ENCODE measurements at places on chromosomes 13 and 19.

- DNase-seq, result no peak
Measured at GRCh38 chr19:7505288-7505681, 10.6 kb upstream of the ZNF358 start.

- no peak for DNase-seq
Measured at GRCh38 chr13:113288880-113289279, 8.2 kb upstream of the LAMP1 start.

DNA sequence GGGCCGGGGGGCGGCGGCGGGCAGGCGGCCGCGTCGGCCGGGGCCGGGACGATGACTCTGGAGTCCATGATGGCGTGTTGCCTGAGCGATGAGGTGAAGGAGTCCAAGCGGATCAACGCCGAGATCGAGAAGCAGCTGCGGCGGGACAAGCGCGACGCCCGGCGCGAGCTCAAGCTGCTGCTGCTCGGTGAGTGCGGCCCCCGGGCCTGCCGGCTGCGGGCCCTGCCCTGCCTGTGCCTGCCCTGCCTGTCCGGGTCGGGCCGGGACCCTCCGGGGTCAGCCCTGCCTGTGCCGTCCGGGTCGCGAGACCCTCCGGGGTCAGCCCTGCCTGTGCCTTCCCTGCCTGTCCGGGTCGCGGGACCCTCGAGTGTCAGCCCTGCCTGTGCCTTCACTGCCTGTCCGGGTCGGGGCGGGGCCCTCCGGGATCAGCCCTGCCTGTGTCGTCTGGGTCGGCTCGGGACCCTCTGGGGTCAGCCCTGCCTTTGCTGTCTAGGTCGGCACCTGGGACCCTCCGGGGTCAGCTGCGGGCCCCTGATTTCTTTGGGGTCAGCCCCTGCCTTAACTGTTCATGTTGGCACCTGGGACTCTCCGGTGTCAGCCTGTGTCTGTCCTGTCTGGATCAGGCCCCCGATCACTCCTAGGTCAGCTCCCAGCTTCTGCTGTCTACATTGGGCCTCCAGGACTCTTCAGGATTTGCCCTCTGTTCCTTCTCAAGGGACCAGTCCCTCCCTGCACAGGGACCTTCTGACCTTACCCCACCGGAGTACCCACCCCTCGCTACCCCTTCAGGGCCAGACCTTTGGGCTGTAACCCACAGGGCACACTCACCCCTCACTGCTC, 659 bp downstream of the GNA11 start:
- no peak for DNase-seq

DNA sequence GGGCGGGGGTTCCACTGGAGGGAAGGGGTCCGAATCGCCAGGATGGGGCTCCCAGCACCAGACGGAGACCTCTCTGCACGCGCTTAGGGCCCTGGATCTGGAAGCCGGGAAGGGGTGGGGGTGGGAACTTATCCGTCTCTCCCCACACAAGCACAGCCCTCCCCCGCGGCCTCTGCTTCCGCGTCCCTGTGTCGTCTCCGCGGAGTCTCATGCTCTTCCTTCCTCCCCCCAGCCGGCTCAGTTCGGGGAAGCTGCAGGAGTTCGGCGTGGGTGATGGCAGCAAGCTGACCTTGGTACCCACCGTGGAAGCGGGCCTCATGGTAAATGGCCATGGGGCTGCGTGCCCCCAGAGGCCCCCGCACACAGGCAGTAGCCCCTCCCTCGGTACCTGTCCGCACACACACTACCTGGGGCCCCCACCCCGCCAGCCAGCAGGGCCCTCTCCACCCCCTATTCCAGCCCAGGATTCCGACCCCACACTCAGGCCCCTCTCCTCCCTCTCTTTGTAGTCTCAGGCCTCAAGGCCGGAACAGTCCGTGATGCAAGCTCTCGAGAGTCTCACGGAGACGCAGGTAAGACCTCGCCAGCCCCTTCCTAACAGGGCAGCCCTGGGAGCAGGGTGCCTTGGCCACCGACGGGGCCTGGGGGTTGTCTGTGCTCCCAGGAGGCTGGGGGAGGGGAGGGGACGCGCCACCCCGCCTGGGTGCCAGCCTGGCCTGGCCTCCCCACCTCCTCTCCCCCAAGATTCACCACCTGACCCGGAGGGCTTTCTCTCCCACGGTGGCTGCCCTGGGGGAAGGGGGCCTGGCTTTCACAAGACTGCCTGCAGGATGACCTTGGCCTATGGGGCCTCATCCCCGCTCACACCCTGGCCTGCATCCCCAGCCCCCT, 3.2 kb downstream of the MIDN start:
- no peak for DNase-seq

GRCh38 chr13:103815619-103816018, 749.4 kb upstream of the SLC10A2 start:
- no peak for DNase-seq

DNA sequence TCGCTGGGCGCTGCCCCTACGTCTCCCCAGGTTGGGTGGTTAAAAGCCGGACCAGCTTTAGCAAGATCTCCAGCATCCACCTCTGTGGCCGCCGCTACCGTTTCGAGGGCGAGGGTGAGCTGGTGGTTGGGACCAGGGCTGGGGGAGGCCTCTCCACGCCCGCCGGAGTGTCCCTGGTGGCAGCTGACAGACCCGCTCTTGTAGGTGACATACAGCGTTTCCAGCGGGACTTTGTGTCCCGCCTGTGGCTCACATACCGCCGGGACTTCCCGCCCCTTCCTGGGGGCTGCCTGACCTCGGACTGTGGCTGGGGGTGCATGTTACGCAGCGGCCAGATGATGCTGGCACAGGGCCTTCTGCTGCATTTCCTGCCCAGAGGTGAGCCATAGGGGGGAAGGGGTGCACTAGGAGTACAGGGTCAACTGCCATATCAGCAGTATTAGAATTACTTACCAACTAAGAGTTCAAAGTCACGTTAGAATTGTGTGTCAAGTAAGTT, 1.1 kb downstream of the ATG4D start:
- no peak for DNase-seq

GRCh38 chr19:13117772-13118423, at the start of gene NACC1:
Gene NACC1 (plus strand): TSS chr19:13118264. CDS start chr19:13135208, 16,944 bp downstream.
- peak; percentile 69 for DNase-seq

- no peak for DNase-seq
Measured at GRCh38 chr13:100356889-100357288, 231.7 kb downstream of the GGACT start.

GRCh38 chr13:48506092-48506701, 26.7 kb downstream of the RCBTB2 start:
- no peak for DNase-seq

DNA sequence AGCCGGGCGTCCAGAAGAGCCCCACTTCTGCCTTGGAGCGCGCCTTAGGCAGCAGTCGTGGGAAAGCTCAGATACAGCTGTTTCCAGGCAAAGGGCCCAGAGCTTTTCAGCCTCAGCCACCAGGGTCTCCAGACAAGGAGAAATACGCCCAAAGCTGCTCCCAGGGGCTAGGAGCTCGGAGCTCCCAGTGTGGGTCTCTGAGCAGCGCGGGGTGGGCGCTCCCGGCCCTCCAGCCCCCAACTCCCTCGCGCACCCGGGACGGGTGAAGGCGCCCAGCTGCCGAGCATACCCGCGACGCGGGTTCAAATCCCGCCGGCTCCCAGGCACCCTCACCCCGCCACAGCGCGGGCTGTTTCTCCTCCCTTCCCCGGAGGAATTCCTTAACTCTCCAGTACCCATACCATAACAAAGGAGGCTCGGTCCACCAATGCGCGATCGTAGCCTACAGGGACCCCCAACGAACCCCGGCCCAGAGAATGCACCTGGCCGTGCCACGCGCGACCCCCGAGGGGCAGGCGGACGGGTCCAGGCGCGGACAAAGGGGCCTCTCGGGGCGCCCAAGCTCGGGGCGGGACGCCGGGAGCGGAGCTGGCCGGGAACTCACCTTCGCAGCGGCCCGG, 507 bp downstream of the COL4A1 start:
- no peak for DNase-seq

DNA sequence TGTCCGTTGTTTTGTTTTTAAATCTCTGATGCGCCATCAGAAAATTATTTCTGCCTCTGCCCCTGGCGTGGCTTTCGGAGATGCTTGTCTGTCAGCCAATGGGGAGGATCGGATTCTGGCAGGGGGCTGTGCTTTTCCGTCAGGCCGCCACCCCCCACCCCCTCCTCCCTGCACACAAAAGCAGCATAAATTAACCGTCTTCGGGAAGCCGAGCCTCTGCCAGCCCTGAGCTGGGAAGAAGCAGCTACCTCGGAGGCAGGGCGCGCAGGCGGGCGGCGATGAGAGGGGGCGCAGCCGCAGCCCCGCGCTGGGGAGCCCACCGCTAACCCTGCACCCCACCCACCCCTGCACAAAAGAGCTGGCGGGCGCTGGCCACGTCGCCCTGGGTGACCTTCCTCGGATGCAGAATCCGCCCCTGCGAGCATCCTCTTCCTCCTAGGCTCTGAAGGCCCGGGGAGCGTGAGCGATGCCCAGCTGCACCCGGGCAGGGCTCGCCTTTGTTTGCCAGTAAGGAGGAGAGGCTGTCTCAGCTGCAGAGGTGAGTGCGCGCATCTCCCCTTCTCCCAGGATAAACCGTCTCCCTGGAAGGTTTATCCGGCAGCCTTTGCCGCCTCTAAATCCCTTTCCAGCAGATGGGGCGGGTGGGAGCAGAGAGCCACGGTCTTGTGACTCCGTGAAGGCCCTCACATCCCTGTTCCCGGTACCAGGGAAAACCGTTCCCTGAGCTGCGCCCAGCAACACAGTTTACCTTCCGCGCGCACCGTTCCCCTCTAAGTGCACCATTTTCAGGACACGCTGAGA, at the start of gene ATCAY:
Gene ATCAY, plus strand, starts transcription at position 215 of the 801 bp plus-strand sequence. CDS start 5,083 bp downstream, outside the sequence.
- peak; percentile 62 for DNase-seq

DNA sequence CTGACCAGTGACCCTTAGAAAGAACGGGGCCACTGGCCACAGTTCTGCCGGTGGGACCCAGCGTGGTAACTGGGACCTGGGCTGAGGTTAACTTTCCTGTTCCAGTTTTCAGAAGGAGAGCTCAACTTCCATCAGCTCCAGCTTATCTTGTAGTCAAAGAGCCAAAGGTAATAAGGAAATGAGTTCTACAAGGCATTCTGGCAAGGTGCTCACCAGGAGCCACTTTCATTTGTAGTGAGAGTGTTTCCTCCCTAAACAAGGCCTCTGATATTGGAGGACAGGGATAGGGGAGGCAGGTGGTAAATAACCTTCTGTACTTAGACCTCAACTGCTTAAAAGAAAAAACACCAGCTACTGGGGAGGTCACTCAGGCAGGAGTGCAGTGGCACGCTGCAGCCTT, 38.1 kb downstream of the PBX4 start:
- DNase-seq, result no peak

GRCh38 chr19:9065457-9066014, 21.3 kb upstream of the OR1M1 start:
- no peak for DNase-seq

- no peak for DNase-seq
Measured at GRCh38 chr19:45739498-45740439, 6.5 kb downstream of the MEIOSIN start.
